ENCODE measurements at places on chromosomes 12 and 14.

GRCh38 chr12:62379026-62379722 is 87.5 kb upstream of the MON2 start:
- DNase-seq: no peak

DNA sequence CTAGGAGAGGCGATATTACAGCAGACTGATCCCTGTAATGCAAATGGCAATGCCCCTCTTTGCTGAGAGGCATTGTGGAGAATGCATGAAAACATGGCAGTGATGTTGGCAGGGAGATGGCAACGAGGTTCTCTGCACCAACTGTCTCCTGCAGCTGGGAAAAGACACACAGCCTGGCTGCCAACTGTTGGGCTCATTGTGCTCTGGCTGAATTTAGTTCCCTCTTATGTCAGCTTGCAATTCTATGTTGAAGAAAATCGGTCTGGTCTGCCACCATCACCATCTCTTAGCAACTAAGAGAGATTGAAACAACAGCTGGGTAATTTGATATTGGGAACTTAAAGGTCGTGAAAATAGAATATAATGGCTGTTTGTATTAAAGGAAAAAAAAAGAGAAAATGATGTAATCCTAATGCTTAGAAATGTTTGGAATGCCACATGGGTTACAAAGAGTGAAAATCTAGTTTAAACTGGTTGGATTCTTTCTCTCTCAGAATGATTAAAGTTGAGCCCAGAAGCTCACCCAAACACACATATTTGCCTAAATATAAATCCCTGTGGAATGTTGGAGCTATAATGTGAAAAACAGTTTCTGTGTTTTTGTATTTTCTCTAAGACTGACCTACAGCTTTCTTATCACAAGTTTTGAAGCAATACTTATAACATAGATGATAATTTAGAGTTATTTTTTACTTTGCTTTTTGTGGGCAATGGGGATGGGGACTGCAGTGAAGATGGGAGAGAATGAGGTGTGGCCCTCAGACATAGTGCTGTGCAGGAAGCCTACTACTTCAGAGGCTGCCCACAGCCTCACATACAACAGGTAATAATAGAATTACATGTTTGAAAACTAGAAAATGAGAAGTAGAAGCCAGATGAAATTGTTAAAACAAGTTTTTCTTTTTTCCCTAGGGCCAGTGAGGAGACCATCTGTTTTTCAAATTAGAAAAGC is 143.7 kb downstream of the AKAP6 start:
- no peak for DNase-seq

DNA sequence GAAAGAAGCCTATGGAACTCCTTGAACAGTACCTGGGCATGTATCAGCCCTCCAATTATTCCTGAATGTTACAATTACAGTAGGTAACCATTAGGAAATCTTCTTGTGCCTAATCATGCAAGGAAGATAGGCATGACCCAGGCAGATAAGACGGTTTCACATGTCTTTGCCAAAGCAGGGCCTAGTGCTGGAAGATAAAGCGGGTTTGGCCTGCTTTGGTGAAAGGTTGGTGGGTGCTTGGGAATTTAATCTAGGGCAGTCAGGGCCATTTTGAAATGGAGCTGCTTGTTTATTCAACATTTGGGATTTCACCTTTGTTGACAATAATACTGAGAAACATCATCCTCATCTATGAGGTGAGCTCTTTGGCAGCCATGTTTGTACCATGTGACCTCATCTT is 12.5 kb upstream of the SRSF5 start:
- no peak for DNase-seq

DNA sequence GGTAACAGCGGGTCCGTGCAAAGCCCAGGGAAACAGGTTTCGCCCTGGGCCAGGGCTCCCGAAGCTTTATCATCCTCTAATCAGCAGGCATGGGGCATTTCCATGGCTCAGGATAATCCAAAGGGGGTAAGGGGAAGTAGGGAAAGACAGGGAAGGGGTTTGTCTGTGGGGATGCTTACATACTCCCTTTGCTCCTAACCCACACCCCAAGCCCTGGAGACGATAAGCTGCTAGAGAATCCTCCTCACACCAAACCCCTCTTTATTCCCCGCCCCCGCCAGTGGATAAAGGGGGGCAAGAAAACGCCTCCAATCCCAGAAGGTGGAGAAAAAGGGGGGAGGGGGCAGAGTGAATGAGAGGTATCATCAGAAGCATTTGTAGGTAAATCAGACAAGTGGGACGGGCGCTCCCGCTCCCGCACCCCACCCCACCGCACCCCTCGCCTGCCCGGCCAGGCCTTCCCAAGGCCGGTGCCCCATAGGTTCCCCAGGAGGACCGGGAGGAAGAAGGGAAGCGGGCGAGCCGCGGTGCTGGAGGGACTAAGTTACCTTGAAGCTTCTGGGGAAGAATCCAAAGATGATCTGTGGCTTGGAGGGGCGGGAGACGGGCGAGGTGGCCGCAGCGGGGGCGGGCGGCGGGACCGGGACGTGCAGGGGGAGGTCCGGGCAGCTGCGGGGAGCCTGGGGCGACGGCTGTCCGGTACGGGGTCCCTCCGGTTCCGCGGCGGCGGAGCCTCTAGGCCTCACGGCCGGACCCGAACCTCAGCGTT is 762 bp downstream of the PPP2R5E start:
- no peak for DNase-seq

- DNase-seq: no peak
These were observed 123.3 kb downstream of the NCOR2 start for GRCh38 chr12:124443931-124444712.

DNA sequence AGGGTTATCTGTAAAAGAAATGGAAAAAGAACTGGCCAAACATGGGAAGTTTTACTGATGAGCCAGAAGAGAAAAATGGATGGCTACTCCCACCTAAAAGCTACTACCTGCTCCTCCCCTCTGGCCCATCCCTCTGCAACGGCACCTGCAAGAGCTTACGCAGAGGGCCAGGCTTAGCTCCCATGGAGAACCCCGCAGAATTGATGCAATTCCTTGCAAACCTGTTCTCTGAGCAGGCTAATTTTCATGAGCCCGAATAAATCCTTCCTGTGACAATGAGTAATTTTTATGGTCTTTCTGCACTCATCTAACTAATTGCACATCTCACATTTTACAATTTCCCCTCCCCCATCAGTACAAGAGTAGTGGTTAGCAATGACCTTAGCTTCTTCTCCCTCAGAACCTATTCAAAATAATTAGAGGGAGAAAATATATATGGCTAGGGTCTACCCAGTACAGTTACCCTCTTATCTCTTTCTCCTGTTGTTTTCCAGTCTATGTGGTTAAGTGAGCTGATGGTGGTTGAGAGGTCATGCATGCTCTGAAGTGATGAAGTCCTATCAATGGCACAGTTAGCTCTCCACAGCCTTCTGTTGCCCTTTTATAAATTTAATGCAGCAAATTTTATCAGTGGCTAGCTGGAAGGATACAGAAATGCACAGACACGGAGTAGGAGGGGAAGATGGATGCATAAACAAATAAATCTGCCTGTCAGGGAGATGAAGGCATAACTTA is 67.7 kb upstream of the NTF3 start:
- DNase-seq: no peak

DNA sequence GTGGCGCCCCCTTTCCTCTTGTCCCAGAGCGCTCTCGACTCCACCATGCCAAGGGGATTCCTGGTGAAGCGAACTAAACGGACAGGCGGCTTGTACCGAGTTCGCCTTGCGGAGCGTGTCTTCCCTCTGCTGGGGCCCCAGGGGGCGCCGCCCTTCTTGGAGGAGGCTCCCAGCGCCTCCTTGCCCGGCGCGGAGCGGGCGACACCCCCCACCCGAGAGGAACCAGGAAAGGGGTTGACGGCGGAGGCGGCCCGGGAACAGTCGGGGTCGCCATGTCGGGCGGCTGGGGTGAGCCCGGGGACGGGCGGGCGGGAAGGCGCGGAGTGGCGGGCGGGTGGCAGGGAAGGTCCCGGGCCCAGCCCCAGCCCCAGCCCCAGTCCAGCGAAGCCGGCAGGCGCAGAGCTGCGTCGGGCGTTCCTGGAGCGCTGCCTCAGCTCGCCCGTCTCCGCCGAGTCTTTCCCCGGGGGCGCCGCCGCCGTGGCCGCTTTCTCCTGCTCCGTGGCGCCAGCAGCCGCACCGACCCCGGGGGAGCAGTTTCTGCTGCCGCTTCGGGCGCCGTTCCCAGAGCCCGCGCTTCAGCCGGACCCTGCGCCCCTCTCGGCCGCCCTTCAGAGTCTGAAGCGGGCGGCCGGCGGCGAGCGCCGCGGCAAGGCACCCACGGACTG is 376 bp downstream of the INSM2 start:
- DNase-seq: no peak

- no peak for DNase-seq
These were observed 69.5 kb upstream of the LMO3 start for GRCh38 chr12:16675438-16675837.

- DNase-seq: no peak
These were observed 323.5 kb downstream of the ALG10 start for GRCh38 chr12:34345801-34346200.

- DNase-seq: peak; percentile 33
These were observed 406 bp downstream of the TMEM263 start for GRCh38 chr12:106956048-106956578.

DNA sequence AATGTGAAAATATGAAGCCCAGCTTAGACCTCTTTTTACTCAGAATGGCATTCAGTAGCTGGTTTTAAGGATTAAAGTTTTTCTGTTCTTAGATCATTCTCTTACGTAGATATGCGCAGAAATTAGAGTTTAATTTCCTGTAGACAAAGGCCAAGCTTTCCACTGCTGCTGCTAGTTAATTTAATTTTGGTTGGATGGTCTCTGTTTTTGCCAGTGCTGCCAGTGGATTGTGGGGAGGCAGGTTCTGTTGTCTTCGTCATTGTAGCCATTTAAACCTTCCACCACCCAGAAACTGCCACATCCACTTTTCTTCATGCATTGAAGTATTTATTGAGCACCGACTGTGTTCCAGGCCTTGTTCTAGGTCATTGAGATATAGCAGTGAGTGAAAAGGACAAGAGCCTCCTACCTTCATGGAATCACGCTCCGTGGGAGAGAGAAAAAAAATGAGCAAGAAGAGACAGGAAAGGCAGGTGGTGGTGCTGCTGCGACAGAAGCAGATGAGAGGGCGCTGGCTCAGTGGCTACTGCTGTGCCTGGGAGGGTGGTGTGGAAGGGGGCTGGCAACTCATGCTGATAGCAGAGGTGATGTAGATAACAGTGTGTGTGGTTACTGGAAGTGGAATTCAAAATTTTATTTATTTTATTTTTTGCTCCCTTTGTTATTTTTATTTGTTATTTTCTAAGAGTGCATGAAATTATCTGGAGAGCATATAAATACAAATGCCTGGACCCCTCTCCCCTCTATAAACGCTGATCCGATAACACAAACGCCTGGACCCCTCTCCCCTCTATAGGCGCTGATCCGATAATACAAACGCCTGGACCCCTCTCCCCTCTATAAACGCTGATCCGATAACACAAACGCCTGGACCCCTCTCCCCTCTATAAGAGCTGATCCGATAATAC is 33.3 kb downstream of the DYNC1H1 start:
- no peak for DNase-seq

- DNase-seq: no peak
These were observed 238.6 kb upstream of the CRY1 start for GRCh38 chr12:107331912-107332311.

DNA sequence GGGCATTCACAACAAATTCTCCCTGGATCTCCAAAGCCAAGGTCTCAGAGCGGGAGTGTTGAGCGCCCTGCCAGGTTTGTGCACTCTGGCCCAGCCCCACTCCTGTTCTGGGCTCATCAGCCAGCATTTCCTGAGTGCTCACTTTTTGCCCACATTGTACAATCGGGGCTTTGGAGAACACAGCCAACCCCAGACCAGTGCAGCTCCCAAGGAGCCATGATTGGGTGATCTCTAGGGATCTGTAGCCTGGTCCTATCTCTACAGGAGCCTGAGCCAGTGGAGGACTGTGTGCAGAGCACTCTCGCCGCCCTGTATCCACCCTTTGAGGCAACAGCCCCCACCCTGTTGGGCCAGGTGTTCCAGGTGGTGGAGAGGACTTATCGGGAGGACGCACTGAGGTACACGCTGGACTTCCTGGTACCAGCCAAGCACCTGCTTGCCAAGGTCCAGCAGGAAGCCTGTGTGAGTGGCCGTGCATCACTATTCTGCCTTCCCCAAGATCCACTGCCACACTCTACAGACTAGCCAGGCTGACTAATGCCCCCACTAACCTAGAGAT is 2.8 kb downstream of the ARHGEF40 start:
- DNase-seq: no peak

- DNase-seq: no peak
These were observed 35.5 kb upstream of the RERG start for GRCh38 chr12:15256761-15257160.

GRCh38 chr12:52561880-52562449 is 9.0 kb upstream of the KRT71 start:
- no peak for DNase-seq

- no peak for DNase-seq
These were observed 12.1 kb upstream of the NTN4 start for GRCh38 chr12:95802482-95803270.

GRCh38 chr14:21822109-21822508 is 148.5 kb upstream of the OR4E1 start:
- no peak for DNase-seq

DNA sequence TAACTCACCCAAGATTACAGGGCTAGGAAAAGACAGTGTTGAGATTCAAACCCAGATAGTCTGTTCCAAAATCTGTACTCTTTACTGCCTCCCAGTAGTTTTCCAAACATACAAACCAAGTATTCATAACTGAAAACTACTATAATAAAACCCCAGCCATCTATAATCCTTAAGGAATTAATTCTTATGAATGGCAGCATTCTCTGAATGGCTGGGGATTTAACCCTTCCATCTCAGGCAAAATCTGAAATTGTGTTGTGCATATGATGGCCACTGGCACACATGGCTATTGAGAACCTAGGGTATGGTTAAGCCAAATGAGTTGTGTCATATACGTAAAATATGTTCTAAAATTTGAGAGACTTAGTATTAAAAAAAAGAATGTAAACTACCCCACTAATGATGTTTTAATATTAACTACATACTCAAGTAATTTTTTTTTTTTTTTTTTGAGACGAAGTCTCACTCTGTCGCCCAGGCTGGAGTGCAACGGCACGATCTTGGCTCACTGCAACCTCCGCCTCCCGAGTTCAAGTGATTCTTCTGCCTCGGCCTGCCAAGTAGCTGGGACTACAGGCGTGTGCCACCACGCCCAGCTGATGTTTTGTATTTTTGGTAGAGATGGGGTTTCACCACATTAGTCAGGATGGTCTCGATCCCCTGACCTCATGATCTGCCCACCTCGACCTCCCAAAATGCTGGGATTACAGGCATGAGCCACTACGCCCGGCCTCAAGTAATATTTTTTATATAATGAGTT is 16.7 kb downstream of the PPP1R13B start:
- no peak for DNase-seq

DNA sequence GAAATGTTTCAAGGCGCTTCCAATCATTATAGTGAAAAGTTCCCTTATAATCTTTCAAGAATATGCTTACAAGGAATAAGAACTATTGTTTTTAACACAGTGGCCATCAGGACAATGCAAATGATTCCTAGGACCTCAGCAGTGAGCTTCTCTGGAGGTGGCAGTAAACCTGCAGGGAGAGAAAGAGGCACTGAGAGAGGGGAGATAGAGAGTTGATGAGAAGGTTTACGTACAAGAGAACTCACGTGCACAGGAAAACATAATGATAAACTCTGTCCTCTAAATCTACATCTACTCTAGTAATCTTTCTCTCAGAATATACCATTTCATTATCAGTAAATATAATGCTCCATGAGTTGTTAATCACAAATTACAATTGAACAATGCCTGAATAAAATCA is 715 bp downstream of the KLRC4 start:
- DNase-seq: no peak

- no peak for DNase-seq
These were observed 105.5 kb downstream of the GXYLT1 start for GRCh38 chr12:42039176-42039575.
